CD4-positive, alpha-beta T cell treated with Interleukin-15 for 1 hour (primary cell): ENCODE measurements at places on chromosomes 4 and X.

GRCh38 chr4:8866828-8867623 lies 4.6 kb downstream of the HMX1 start:
- DNase-seq: no peak

GRCh38 chr4:153432965-153433753 lies 33.0 kb upstream of the TMEM131L start:
- peak; percentile 76 for DNase-seq

DNA sequence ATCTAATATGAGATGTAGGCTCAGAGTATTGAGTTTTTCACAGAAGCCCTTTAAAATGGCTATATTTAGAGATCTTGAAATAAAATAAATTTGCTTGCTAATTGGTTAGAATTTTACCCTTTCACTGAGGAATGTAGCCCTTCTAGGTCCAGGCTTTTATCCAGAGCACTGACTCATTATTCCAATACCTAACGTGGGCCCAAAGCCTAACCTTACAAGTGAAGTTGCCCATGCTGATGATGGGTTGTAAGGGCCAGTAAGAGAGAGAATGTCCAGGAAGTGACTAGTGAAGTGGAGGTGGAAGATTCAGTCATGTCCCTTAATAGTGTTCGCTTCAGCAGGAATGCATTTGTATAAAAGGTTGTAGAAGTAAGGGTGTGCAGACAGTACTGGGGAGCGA lies 155.9 kb downstream of the STIM2 start:
- DNase-seq: no peak

- no peak for DNase-seq
Measured at GRCh38 chr4:164948975-164949374, 28.5 kb downstream of the TRIM61 start.

GRCh38 chr4:174119051-174119450 lies 164.4 kb downstream of the FBXO8 start:
- no peak for DNase-seq

DNA sequence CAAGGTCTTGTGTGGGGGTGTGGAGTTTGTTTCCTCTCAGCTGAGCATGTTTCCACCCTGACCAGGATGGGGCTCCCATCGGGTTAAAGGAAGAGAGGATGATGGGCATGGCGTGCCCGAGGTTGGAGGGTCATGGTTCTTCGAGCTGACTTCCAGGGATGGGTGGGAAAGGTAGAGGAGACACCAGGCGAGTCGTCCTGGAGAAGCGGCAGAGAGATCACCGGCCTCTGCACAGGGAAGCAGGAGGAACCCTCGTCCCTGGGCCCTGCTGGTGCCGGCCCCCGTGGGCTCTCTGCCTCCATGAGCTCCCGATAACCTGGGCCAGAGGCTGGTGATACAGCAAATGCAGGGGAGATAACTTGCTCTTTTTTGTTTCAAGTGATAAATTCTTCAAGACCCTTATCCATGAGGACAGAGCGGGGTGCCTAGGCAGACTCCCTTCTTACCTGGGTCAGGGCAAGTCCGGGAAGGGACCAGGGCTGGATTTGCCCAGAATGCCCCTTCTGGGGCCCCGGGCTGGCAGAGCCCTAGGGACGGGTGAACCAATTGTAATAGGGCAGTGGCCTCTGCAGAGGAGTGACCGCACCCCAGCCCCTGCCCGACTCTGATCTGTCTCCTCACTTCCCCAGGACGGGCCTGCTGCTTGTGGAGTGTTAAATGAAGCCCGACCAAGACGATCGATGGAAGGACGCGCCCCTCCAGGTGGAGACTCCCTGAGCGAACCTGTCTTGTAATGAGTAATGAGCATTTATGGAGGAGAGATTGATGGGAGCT lies 63.0 kb downstream of the CPZ start:
- DNase-seq: no peak
